ENCODE measurements at places on chromosomes 5 and 9.

- DNase-seq, result no peak
These were observed 17.8 kb downstream of the PPARGC1B start for GRCh38 chr5:149747833-149748366.

DNA sequence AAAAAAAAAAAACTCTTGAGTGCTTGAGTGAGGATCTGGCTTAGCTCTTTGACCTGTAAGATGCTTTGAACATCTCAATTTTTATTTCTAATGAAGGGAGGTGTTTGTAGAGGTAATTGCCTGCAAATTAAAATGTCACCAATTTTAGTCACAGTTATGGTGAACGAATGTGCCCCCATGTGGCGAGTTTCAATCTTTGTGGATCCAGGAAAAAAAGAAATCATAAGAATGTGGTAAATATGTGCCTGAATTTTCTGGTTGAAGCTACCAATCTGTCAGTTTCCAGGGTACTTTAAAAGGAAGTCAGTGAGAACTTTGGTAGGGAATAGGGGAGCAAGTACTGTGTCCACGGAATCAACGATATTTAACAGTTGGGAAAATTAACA is 1772.4 kb upstream of the CDH9 start:
- DNase-seq, result no peak

- DNase-seq, result no peak
These were observed 206.7 kb downstream of the GOLPH3 start for GRCh38 chr5:31967461-31967860.

GRCh38 chr5:106876665-106877194 is 794.0 kb downstream of the EFNA5 start:
- no peak for DNase-seq

GRCh38 chr9:110320651-110321445 is 16.8 kb downstream of the TXNDC8 start:
- DNase-seq, result peak; percentile 66

DNA sequence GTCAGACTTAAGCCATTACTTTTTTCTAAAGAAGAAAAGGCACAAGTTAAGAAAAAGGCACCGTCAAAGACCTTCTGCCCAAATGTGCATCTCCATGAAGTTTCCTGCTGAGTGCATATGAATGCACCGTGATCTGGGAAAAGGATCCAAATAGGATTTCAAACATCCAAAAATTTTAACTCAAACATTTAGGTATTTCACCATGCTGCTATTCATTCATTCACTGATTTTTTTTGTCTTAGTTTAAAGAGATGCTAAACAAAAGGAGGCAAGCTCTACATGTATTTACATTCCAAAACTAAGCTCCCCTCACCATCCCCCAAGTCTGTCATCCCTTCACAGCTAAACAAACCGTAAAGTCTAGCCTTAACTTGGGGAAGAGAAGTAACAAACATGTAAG is 291.9 kb downstream of the ARL15 start:
- no peak for DNase-seq

DNA sequence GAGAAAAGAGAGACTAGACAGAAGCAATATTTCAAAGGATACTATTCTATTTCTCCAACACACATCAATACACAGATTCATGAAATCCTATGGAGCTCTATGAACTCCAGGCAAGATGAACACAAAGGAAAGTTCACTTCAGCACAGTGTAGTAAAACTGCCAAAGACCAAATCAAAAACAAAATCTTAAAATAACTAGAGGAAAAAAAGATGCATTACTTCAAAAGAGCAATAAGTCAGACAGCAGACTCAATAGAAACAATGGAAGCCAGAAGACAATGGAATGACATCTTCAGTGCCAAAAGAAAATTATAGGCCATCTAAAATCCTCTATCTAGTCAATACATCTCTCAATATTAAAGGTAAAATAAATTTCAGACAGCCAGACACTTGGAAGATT is 205.3 kb upstream of the TBC1D2 start:
- DNase-seq, result no peak

GRCh38 chr9:118482306-118482705 is 778.1 kb downstream of the TLR4 start:
- DNase-seq, result no peak

DNA sequence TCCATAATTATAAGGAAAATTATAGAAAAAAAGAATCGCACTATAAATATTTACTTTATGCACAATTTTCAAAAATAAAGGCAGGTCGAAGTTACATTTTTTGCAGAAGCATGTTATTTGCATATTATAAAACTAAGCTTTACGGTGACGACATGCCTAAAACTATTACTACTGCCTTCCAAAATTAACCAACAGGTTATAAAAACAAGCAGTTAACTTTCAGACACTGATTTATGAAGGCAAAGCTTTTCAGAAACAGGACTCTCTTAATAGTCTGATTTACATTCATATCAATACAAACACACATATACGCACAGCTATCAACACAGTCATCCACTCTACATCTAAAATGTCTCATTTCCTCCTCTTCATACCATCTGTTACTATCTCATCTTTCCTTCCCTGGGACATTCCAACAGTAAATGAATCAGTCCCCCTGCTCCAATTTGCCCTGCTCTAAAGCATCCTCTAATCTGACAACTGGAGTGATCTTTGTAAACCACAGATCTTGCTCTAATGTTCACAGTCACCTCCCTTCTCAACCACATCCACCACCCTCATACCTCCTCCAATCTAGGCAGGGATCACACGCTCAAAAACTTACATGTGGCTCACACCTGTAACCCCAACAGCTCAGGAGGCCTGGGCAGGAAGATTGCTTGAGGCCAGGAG is 21.6 kb downstream of the FBXW11 start:
- peak; percentile 80 for DNase-seq

- no peak for DNase-seq
These were observed 50.4 kb upstream of the RNF130 start for GRCh38 chr5:180121826-180122413.

- no peak for DNase-seq
These were observed 367.4 kb downstream of the EFNA5 start for GRCh38 chr5:107303171-107303968.

DNA sequence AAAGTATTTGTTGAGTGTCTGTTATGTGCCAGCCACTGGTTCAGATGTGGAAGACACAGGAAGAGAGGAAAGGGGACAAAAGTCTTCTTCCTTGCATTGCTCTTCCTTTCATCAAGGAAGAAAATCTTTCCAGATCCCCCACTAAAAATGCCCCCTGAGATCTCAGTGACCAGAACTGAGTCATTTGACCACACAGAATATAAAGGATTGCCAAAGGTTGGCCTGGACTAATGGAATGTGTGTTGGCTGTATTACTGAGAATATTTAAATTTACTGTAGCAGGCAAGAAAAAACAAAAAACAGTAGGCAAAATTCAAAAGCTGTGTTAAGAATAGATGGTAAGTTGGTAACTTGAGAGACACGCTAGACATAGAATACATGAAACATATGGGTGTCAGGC is 10.0 kb upstream of the SEPTIN8 start:
- no peak for DNase-seq

- no peak for DNase-seq
These were observed 242.1 kb downstream of the CWC27 start for GRCh38 chr5:65010841-65011240.

DNA sequence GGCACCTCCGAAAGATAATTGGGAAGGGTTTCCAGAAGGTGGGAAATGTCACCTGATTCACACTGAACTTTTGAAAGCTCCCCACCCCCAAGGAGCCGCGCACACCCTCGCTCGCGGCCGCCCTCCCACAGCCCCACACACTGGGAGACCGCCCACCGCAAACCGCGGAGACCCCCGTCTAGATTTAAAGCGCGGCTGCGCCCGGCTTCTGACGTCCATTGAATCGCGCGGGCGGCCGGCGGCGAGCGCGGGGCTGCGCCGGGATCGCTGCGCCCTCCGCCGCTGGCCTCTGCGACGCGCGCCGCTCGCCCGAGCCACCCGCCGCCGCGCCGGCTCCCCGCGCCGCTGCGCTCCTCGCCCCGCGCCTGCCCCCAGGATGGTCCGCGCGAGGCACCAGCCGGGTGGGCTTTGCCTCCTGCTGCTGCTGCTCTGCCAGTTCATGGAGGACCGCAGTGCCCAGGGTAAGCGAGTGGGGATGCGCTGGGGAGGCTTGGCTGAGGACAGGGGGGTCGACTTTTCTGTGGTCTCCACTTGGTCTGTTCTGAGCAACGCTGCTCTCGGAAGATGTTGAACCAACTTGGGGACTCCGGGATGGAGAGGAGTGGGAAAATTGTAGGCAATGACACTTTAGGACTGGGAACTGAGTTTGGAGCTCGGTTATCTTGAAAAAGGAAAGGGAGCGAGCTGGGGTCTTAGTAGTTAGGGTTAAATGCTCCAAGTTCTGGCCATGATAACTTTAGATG is at the start of gene FST:
FST (plus strand) TSS at position 214 of the 743 bp plus-strand sequence; CDS start at position 377, 163 bp downstream.
- no peak for DNase-seq

DNA sequence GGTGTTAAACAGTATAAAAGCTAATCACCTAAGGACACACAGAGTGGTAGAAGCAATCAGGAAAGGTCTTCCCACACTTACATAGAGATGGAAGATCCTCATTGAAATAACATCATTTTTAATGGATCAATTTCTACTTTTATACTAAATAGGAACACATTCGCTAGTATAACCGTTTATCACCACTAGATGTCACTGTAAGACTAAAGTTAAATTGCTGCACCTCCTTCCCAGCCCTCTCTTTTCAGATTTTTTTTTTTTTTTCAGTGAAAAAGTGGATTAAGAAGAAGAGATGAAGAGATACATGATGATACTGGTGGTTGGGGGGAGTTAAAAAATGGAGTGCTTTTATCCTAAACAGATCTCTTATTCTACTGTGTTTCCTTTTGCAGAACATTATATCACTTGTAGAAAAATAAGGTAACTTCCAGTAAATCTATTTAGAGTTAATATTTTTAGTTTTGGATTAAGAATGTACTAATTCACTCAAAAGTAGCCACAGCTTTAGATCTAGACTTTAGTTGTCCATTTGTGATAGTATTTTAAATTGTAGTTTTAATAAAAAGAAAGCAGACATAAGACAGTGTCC is 116.9 kb upstream of the ARRDC3 start:
- no peak for DNase-seq

DNA sequence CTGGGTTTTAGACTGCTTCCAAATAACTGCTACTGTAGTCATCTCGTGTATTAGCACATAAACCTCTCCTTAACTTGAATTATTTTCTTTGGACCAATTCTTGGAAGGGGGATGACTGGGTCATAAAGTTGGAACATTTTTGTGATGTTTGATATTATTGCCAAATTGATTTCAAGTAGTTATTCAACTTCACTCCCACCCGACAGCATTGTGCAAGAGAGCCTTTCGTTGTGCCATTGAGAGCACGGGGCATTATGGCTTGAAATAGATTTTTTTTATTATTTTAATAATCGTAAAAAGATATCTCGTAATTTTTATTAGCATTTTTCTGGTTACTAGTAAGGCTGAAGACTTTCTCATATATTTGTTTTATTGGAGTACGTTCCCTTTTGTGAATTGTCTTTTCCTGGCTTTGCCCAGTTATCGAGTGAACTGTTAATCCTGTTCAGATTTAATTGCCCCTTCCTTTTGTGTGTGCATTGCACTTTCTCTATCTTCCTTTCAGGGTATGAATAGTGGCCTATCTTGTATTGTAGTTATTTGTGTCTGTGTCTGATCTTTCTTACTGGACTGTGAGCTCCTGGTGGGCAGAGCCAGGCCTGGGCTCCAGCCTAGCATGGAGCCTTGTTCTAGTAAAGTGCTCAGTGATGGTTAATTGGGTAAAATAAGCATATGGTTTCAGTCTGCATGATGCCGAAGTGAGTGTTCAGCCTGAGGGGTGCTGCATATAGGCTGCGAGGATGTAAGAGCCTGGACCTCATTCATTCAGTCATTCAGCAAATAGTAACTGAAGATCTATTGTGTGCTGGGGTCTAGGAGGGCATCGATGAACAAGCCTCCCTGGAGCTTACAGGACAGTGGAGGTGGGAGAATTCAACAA is 93.5 kb upstream of the SHB start:
- peak; percentile 44 for DNase-seq

DNA sequence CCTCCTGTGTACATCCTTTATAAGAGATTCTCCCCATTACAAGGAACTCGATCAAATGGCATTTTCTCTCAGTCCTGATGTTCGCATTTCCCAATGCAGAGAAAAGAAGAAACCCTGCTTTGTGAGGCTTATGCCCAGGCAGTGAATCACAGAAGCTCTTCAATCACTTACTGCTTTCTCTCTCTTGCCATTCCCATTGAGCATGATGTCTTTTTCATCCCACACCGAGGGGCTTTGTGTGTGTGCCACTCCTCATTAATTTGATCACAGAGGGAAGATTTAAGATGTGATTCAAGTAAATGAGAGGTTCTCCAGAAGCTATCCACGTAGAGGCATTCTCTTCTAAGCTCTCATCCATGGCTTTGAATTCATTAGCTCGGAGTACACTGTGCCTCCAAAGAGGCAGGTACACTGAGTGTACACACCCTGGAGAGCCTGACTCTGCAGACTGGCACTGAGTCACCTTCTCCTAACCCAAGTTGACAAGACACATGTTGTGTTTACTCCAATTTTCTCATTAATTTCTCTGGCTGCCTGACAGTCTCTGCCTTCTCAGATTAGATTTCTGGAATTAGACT is 45.4 kb downstream of the MFAP3 start:
- DNase-seq, result no peak

DNA sequence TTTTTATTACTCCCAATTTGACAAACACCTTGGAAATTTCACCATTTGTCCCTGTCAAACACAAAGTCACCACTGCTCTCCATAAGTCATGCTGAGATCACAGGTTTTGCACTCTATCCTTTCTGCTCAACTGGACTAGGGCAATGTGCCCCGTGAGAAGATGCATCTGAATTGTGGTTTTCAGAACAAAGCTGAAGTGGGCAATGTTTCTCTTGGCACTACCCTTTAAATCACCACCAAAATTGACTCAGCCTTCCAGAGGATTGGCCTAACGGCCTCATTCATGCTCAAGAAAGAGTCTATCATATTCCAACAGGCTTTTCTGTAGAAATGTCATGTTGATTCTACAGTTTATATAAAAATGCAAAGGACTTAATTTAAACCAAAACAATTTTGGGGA is 81.0 kb upstream of the TRIO start:
- DNase-seq, result no peak

GRCh38 chr5:58228896-58229295 is 231.0 kb downstream of the PLK2 start:
- DNase-seq, result no peak

DNA sequence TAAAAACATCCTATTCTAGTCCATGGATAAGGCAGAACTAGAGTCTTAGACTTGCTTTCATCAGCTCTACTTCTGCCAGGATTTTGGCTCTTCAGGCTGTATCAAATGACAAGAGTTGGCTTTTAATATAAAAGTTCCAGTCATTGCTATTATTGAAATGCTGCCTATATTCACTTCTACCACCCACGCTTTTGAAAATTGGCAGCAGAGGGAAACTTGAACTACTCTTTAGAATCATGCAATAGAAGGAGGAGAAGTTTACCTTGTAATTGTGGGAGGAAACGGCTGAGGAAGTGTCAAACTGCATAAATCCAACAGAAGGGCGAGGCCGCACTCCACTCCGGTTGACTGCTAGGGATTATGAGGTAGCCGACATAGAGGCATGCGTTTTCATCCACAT is 122.6 kb upstream of the BASP1 start:
- no peak for DNase-seq

All from BJ (cell line).